ENCODE measurements at places on chromosomes 5 and 9.
A peak's percentile ranks its signal among the peaks of the same experiment; 100 is the strongest.

- no peak for DNase-seq
Observed at GRCh38 chr5:176625966-176626875, 4.1 kb downstream of the SNCB start.

- DNase-seq: no peak
Observed at GRCh38 chr9:101970609-101971008, 232.2 kb upstream of the GRIN3A start.

- peak; percentile 27 for DNase-seq
Observed at GRCh38 chr5:115599502-115599901, 2.8 kb downstream of the TICAM2 start.

GRCh38 chr5:62354028-62354874 lies 48.2 kb downstream of the KIF2A start:
- DNase-seq: peak; percentile 31

GRCh38 chr5:133147815-133148567 lies 96.2 kb downstream of the HSPA4 start:
- DNase-seq: no peak

- DNase-seq: no peak
Observed at GRCh38 chr5:140365282-140365681, 5.3 kb downstream of the SLC4A9 start.

- DNase-seq: no peak
Observed at GRCh38 chr5:15544039-15544438, 44.1 kb downstream of the FBXL7 start.

GRCh38 chr9:14155237-14155636 lies 158.7 kb downstream of the NFIB start:
- DNase-seq: no peak
